Osteoblast (primary cell): ENCODE measurements at places on chromosomes 2 and 18.

DNA sequence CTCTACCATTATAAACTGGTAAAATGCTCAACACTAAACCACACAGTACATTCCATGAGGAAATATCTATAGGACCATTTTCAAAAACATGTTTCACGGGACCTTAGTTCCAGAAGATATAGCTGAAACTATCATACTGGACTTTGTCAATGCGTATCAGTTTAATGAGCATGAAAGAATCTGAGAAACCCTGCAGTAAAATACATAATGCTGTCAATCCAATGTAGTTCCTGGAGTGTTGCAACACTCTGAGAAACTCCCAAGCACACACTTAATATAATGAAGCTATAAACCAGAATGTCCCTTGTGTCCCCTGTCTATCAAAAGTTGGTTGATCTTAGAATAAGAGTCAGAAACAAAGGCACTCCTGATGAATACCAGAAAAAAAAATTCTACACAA, 16.2 kb downstream of the IWS1 start:
- DNase-seq = no peak
- peaks cover 18% of the 10 kb centered on the region for H3K36me3 ChIP-seq
- H3K27me3 ChIP-seq = no peaks in the 10 kb centered on the region
- H3K27ac ChIP-seq = peak overlapping the region; percentile 88

DNA sequence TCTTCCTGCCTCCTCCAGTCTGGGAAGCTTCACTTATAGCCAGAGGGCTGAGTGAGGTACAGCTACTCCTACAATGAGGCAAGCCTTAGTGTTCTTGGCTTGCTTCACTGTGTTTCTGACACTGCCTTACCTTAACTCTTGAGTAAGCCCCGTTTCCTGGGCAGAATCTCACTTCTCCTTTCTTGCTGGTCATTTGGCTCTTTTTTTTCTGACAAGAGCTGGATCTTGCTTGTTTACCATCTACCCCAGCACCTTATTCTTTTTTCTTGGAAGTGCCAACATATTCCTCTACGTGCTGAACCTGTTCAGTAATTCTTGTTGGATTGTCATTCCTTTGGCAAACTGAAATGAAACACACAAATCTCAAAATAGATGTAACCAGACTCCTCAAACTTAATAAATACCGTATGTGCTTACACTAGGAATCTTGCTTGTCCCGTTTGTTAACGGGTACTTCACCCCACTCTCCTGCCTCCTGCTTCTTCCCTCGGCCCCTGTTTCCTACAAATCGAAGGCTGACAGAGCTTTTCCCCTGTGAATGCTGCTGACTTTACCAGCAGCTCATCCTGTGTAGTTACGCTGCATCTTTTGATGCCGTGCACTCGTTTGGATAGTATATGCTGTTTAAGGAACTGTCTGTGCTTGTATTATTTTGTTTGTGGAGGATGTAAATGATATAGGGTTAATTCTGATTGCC, 132.2 kb downstream of the FMNL2 start:
- no peak overlapping the region for H3K4me3 ChIP-seq
- H3K27ac ChIP-seq = no peak overlapping the region
- H3K4me1 ChIP-seq = peaks cover 11% of the 10 kb centered on the region
- DNase-seq = no peak
- H3K27me3 ChIP-seq = no peaks in the 10 kb centered on the region

- peak overlapping the region; percentile 48 for H3K4me3 ChIP-seq
- no peak overlapping the region for H3K27ac ChIP-seq
- DNase-seq = peak; percentile 95
Observed at GRCh38 chr2:129877795-129878775, 101.4 kb upstream of the RAB6C start.

DNA sequence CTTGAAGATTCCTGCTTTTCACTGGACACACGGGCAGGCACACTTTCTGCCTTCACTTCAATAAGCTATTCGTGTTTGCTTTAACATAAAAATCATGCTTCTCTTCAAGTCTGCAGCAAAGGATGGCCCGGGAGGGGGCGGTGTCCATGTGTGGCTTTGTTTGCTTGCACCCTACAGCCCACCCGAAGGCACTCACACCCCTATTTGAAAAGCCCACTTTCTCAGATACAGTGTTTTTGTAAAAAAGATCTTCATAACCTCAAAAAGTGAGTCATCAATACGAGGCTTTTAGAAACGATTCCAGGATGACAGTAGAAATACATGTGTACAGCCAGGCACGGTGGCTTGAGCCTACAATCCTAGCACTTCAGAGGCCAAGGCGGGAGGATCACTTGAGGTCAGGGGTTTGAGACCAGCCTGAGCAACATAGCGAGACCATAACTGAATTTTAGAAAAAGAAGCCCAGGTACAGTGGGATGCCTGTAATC, 36.5 kb upstream of the HPCAL1 start:
- no peaks in the 10 kb centered on the region for H3K27me3 ChIP-seq
- H3K36me3 ChIP-seq = no peaks in the 10 kb centered on the region
- no peak overlapping the region for H3K27ac ChIP-seq
- H3K4me1 ChIP-seq = peaks cover 22% of the 10 kb centered on the region

- no peaks in the 10 kb centered on the region for H3K4me1 ChIP-seq
- H3K4me3 ChIP-seq = no peak overlapping the region
- H3K27me3 ChIP-seq = no peaks in the 10 kb centered on the region
Observed at GRCh38 chr2:151577116-151577515, 157.2 kb downstream of the NEB start.

GRCh38 chr18:35026407-35027061, 14.7 kb upstream of the MAPRE2 start:
- DNase-seq = no peak
- H3K36me3 ChIP-seq = no peaks in the 10 kb centered on the region
- no peak overlapping the region for H3K27ac ChIP-seq
- H3K27me3 ChIP-seq = no peaks in the 10 kb centered on the region
- H3K4me1 ChIP-seq = peaks cover 34% of the 10 kb centered on the region
- H3K4me3 ChIP-seq = no peak overlapping the region

- no peak for DNase-seq
- H3K36me3 ChIP-seq = no peaks in the 10 kb centered on the region
- H3K4me3 ChIP-seq = no peak overlapping the region
- no peaks in the 10 kb centered on the region for H3K4me1 ChIP-seq
- H3K27ac ChIP-seq = no peak overlapping the region
Observed at GRCh38 chr2:128787616-128788015, 468.9 kb upstream of the HS6ST1 start.

DNA sequence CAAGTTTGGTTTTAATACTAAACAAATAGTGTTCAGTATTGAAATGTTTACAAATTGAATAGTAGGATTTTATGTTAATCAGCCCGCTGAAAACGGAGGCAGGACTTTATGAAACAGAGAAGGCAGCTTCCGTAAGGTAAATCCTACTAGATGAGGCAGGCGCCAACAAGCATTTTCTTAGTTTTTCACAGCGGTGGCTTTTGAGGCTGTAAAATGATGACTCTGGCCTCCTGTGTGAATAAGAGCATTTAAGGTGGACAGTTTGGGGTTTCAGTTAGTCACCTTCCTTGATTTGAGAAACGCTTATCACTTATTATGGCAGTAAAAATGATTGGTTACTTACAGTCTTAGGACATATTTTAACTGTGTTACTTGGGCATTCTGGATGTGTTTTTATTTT, 212.9 kb downstream of the PTGR3 start:
- H3K36me3 ChIP-seq = no peaks in the 10 kb centered on the region
- H3K27ac ChIP-seq = no peak overlapping the region
- DNase-seq = no peak
- no peaks in the 10 kb centered on the region for H3K27me3 ChIP-seq
- H3K4me3 ChIP-seq = no peak overlapping the region
- H3K4me1 ChIP-seq = no peaks in the 10 kb centered on the region
